Spleen (tissue), 13 donors: ENCODE measurements at places on chromosomes 16 and 17. TPM values are rescaled to one million over a fixed set of nuclear protein-coding genes. Genes with fewer than 3 reads are reported as not detected.

The DOC2A gene
- 2.3 TPM for polyA plus RNA-seq

The KIF19 gene
- 5.7 TPM for polyA plus RNA-seq

The EPN2 gene
- 5.4 TPM for polyA plus RNA-seq

DNA sequence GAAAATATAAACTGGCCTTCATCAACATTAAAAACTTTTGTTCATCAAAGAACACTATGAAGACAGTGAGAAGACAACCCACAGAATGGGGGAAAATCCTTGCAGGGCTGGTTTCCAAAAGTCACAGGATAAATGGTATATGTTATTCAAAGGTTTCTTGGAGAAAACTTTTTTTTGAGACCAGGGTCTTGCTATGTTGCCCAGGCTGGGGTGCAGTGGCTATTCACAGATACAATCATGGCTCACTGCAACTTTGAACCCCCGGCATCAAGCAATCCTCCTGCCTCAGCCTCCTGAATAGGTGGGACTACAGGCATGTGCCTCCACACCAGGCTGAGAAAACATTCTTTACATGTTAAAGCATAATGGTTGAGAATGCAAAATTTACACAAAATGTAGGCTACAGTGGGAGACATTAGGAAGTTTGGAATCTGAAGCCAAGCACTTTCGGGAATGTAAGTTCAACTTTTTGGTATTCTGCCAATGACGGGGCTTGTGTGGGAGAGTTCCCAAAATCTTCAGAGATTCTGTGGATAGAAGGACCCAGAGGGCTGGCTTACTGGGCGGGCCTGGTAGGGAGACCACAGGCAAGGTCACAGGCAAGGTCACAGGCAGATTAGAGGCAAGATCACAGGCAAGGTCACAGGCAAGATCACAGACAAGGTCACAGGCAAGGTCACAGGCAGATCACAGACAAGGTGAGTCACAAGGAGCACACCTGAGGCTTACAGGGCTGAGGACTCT, 24.2 kb upstream of the ATP2A3 start:
- no peaks in the 10 kb centered on the region for H3K27me3 ChIP-seq
- peaks cover 20% of the 10 kb centered on the region for H3K4me1 ChIP-seq
- H3K27ac ChIP-seq: no peak overlapping the region
- no peak for DNase-seq
- no peaks in the 10 kb centered on the region for H3K36me3 ChIP-seq
- no peak overlapping the region for H3K4me3 ChIP-seq

- H3K4me3 ChIP-seq: no peak overlapping the region
- peaks cover 33% of the 10 kb centered on the region for H3K36me3 ChIP-seq
- H3K27ac ChIP-seq: no peak overlapping the region
- H3K4me1 ChIP-seq: peaks cover 46% of the 10 kb centered on the region
These were observed 1.9 kb downstream of the PRRT2 start for GRCh38 chr16:29813644-29814562.

DNA sequence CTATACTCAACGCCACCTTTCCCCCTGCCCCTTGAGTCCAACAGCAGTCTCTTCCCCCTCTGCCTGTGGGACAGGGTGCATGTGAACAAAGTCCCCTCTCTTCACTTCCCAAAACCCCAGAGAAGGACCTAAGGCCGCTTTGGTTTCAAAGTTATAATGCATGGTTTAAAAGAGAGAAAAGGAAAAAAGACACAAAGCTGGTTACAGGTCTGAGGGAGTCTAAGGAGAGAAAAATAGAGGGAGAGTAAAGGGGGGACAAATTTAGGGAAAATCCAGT, 1.1 kb upstream of the GABARAP start:
- H3K27me3 ChIP-seq: no peaks in the 10 kb centered on the region
- peaks cover 31% of the 10 kb centered on the region for H3K4me1 ChIP-seq
- peak overlapping the region; percentile 98 for H3K27ac ChIP-seq
- H3K4me3 ChIP-seq: peak overlapping the region; percentile 93
- H3K36me3 ChIP-seq: peaks cover 34% of the 10 kb centered on the region

DNA sequence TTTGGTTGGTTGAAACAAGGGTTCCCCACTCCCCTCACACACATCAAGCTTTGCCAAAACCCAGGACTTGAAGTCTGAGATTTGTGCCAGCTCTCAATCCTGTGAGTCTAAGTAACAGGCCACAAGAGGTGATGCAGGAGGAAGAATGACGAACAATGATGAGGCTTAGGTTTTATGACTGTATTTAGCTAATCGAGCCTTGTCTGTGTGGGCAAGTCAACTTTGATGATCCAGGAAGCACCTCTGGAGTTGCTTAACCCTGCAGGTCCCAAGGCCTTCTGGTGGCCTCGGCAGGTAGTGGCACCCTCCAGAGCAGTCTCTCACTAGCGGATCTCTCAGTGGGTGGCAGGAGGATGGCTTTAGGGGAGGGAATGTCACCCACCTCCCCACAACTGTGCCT, 28.7 kb downstream of the CDK5RAP3 start:
- DNase-seq: no peak
- H3K4me1 ChIP-seq: peaks cover 25% of the 10 kb centered on the region
- H3K36me3 ChIP-seq: no peaks in the 10 kb centered on the region
- no peaks in the 10 kb centered on the region for H3K27me3 ChIP-seq

GRCh38 chr17:7175330-7175733, 3.8 kb downstream of the ASGR1 start:
- peaks cover 29% of the 10 kb centered on the region for H3K4me1 ChIP-seq
- H3K36me3 ChIP-seq: no peaks in the 10 kb centered on the region
- no peak overlapping the region for H3K4me3 ChIP-seq

DNA sequence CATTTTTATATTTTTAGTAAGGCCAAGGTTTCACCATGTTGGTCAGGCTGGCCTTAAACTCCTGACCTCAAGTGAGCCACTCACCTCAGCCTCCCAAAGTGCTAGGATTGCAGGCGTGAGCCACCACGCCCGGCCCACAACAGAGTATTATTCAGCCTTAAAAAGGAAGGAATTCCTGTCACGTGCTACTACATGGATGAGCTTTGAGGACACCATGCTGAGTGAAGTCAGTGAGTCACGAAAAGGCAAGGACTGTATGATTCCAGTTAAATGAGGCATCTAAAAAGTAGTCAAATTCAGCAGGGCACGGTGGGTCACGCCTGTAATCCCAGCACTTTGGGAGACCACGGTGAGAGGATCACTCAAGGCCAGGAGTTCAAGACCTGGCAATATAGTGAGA, 9.7 kb downstream of the CSF3 start:
- H3K27ac ChIP-seq: no peak overlapping the region
- peaks cover 77% of the 10 kb centered on the region for H3K36me3 ChIP-seq
- H3K4me3 ChIP-seq: no peak overlapping the region

- peak; percentile 84 for DNase-seq
- peak overlapping the region; percentile 85 for H3K27ac ChIP-seq
- peaks cover 79% of the 10 kb centered on the region for H3K4me1 ChIP-seq
- H3K4me3 ChIP-seq: peak overlapping the region; percentile 66
- H3K27me3 ChIP-seq: no peaks in the 10 kb centered on the region
These were observed 918 bp upstream of the NLRC3 start for GRCh38 chr16:3578121-3578520.

DNA sequence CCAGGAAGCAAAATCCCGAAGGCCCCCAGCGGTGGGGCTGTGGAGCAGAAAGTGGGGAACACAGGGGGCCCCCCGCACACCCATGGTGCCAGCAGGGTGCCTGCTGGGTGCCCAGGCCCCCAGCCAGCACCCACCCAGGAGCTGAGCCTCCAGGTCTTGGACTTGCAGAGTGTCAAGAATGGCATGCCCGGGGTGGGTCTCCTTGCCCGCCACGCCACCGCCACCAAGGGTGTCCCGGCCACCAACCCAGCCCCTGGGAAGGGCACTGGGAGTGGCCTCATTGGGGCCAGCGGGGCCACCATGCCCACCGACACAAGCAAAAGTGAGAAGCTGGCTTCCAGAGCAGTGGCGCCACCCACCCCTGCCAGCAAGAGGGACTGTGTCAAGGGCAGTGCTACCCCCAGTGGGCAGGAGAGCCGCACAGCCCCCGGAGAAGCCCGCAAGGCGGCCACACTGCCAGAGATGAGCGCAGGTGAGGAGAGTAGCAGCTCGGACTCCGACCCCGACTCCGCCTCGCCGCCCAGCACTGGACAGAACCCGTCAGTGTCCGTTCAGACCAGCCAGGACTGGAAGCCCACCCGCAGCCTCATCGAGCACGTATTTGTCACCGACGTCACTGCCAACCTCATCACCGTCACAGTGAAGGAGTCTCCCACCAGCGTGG, 6.5 kb downstream of the CBX2 start:
- H3K27me3 ChIP-seq: peaks cover 3% of the 10 kb centered on the region
- no peak overlapping the region for H3K4me3 ChIP-seq
- H3K4me1 ChIP-seq: peaks cover 25% of the 10 kb centered on the region
- DNase-seq: no peak
- no peaks in the 10 kb centered on the region for H3K36me3 ChIP-seq
- H3K27ac ChIP-seq: no peak overlapping the region

- peaks cover 6% of the 10 kb centered on the region for H3K4me1 ChIP-seq
- H3K27me3 ChIP-seq: no peaks in the 10 kb centered on the region
- no peaks in the 10 kb centered on the region for H3K36me3 ChIP-seq
- peak overlapping the region; percentile 56 for H3K27ac ChIP-seq
- no peak overlapping the region for H3K4me3 ChIP-seq
These were observed 20.5 kb downstream of the SCGB1C2 start for GRCh38 chr17:157901-158300.

GRCh38 chr16:26905336-26905735, 161.4 kb upstream of the C16orf82 start:
- H3K27me3 ChIP-seq: no peaks in the 10 kb centered on the region
- no peak overlapping the region for H3K4me3 ChIP-seq
- DNase-seq: no peak
- H3K4me1 ChIP-seq: no peaks in the 10 kb centered on the region
- no peaks in the 10 kb centered on the region for H3K36me3 ChIP-seq

- no peak overlapping the region for H3K27ac ChIP-seq
- no peaks in the 10 kb centered on the region for H3K4me1 ChIP-seq
- no peak for DNase-seq
- no peaks in the 10 kb centered on the region for H3K36me3 ChIP-seq
These were observed 397.4 kb downstream of the CA10 start for GRCh38 chr17:51761105-51761504.

DNA sequence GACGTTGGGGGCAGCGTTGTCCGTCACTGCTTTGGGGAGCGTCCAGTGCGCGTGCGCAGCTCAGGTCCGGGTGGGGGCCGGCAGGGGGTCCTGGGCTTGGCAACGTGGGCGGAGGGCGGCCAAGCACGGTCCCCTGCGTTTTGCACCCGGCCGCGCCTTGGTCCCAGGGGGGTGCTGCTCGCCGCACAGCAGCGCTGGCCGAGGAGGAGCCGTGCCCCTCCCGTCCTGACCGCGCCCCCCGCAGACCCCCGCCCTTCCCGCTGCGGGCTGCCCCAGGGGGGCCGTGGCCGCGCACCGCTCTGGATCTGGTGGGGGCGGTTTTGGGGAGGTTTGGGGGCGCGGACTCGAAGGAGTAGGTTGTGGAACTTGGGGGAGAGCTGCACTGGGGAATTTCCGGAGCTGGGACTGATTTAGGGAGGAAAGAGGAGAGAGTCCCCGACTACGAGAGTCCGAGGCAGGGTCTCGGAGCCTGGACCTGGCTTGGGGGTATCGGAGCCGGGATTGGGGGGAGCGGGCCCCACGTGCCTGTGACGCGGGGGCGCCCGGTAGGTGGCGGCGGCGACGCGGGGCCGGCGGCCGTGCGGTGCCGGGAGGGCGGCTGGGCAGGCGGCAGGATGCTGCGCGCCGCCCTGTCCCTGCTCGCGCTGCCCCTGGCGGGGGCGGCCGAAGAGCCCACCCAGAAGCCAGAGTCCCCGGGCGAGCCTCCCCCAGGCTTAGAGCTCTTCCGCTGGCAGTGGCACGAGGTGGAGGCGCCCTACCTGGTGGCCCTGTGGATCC, at the start of gene SLC9A5:
SLC9A5 (plus strand) TSS at position 579 of the 777 bp plus-strand sequence; CDS start at position 615, 36 bp downstream.
- H3K36me3 ChIP-seq: no peaks in the 10 kb centered on the region
- peak; percentile 89 for DNase-seq
- peaks cover 28% of the 10 kb centered on the region for H3K27me3 ChIP-seq

DNA sequence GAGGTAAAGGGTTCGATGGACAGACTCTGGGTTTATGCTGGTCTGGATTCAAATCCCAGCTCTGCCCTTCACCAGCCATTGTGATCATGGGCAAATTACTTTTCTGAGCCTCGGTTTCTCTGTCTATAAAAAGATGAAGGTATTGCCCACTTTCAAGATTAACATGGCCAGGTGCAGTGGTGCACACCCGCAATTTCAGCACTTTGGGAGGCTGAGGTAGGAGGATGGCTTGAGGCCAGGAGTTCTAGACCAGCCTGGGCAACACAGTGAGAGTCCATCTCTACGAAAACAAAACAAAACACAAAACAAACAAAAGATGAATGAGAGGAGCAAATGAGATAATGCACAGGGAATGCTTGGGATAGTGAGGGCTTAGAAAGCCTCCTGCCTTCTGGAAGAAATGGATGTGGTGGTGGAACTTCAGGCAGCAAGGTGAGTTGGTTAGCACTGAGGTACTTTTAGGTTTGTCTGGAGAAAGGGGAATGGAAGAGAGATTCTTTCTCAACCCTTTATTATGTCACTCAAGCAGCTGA, 8.5 kb downstream of the ADGRG3 start:
- DNase-seq: no peak
- no peaks in the 10 kb centered on the region for H3K36me3 ChIP-seq
- H3K4me1 ChIP-seq: peaks cover 12% of the 10 kb centered on the region
- H3K4me3 ChIP-seq: no peak overlapping the region

GRCh38 chr17:1082579-1082978, 85.7 kb downstream of the TIMM22 start:
- no peak overlapping the region for H3K27ac ChIP-seq
- H3K4me1 ChIP-seq: peaks cover 4% of the 10 kb centered on the region
- no peaks in the 10 kb centered on the region for H3K27me3 ChIP-seq

DNA sequence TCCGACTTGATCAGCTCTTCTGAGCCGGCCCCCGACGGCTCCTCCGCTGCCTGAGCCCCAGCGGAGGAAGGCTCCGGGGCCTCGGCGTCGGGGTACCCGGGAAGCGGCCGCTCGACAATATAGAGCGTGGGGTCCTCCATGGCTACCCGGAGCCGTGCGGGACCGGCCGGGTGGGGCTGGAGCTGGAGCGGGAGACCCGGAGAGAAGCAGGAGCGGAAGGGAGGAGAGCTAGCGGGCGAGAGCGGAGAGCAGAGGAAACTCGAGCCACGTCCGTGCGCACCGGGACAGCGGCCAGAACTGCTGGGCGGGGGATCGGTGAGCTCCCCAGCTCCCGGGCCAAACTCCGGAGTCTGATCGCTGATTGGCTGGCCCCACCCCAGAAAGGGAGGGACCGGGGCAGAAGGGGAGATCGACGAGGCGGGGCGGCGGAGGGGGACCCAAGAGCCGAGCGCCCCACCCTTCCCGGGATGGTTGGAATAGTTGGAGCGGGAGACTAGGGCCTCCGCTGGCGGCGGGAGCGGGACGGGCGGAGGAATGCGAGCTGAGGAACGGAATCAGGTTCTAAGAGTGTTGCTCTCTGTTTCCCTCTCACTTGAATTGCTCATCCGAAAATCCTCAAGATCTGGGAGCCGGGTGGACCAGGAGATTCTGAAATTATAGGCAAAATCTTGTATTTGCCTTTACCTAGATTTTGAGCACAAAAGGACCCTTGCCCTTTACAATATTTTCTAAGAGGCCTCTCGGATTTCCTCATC, at the start of gene CAVIN1:
CAVIN1 (minus strand) TSS at position 299 of the 755 bp plus-strand sequence; CDS start at position 140, 159 bp downstream.
- H3K27me3 ChIP-seq: peaks cover 37% of the 10 kb centered on the region
- H3K4me1 ChIP-seq: peaks cover 61% of the 10 kb centered on the region
- peak within 1 kb of the TSS; percentile 89 for H3K27ac ChIP-seq
- peak within 1 kb of the TSS; percentile 49 for H3K4me3 ChIP-seq

- no peak overlapping the region for H3K27ac ChIP-seq
- peaks cover 5% of the 10 kb centered on the region for H3K4me1 ChIP-seq
- DNase-seq: peak; percentile 41
These were observed 55.3 kb downstream of the CCDC57 start for GRCh38 chr17:82157046-82158035.
